ENCODE measurements at places on chromosomes 11 and 22. TPM values are rescaled to one million over a fixed set of nuclear protein-coding genes. Genes with fewer than 3 reads are reported as not detected.
A peak's percentile ranks its signal among the peaks of the same experiment; 100 is the strongest.

GRCh38 chr11:35006389-35007128 is 90.1 kb downstream of the PDHX start:
- no peak for DNase-seq

GRCh38 chr11:74702383-74703007 is 28.7 kb downstream of the CHRDL2 start:
- DNase-seq, result peak; percentile 61

DNA sequence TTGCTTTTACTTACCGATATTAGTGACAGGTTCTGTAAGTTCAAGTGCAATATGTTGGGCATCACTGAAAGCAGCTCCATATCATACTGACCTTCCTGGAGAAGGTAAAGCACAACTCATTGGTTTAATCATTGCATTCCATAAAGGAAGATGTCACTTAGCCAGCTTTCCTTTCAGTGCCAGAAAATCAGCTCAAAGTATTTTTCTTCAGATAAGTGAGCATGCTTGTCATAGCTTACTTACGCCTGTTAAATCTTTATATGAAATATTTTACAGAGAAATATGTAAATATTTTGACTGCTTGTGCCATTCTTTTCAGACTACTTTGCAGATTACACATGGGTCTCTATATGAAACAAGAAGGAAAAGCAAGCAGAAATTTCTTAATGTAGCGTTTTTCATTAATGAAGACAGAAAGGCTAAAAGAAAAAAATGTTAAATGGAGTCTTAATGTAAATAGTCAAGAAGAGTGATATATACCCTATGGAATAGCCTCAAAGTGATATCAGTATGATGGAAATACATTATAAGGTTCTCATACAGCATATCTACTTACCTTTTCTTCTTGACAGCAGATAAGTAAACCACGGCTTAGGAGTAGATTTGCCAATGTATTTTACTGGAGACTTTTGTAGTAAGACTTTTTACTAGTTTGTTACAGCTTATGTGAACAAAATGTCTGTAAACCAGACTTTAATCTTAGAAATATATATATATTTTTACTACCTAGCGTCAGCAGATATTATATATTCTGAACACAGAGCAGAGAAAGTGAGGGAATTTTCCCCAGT is 649.7 kb downstream of the METTL15 start:
- DNase-seq, result no peak

RTN4R gene
- total RNA-seq, result 1.4 TPM

DNA sequence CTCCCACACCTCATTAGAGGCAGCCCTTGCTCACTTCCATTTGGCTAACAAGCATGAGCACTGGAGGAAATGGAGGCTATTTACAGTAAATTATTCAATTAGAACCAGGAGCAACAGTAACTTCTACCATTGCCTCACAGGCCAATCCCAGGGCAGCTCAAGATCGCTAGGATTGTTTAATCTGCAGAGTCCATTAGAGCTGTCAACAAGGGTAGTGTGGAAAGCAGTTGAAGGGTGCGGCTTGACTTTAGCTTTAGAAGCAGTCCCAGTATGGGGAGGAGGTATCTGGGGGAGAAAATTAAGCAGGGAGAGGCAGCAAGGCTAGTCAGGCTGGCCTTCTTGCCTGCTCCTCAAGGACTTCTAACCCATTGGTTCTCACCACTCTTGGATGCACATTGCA is 38.3 kb upstream of the CYP2R1 start:
- DNase-seq, result no peak

CYP2R1 gene
- 7.8 TPM for total RNA-seq

RASD2 gene
- total RNA-seq, result 2.7 TPM

DNA sequence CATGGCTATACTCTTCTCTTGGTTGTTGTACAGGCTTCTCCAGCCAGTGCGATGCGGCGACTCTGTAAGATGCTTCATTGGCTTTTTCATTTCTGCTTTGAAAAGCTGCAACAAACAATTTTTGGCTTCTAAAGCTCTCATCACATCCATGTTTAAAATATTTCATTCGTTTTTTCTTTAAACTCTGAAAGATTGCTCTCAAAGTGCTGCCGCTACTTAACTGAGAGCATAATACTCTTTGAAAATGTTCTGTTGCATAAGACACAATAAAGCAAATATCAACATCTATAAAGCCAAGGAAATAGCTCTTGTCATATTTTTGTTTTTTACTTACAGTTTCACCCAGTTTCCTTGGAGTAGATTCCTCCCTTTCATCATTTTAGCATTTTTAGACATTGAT is 468.3 kb downstream of the TBC1D22A start:
- DNase-seq, result no peak

DNA sequence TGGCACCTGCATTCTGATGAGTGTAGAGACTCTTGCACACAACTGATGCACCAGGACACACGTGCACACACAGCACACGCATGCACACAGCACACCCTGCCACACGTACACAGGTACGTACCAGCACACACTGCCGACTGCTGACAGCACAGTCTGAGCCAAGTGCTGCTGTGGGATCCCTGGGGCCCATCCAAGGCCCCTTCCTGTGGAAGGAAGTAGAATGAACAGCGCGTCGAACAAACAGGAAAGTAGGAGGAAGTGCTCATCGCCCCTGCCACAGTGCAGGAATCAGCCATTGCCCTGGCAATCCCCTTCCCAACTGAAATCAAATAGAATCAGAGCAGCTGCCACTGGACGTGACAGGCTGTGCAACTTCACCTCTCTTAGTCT is 57.9 kb downstream of the CD82 start:
- DNase-seq, result no peak

DNA sequence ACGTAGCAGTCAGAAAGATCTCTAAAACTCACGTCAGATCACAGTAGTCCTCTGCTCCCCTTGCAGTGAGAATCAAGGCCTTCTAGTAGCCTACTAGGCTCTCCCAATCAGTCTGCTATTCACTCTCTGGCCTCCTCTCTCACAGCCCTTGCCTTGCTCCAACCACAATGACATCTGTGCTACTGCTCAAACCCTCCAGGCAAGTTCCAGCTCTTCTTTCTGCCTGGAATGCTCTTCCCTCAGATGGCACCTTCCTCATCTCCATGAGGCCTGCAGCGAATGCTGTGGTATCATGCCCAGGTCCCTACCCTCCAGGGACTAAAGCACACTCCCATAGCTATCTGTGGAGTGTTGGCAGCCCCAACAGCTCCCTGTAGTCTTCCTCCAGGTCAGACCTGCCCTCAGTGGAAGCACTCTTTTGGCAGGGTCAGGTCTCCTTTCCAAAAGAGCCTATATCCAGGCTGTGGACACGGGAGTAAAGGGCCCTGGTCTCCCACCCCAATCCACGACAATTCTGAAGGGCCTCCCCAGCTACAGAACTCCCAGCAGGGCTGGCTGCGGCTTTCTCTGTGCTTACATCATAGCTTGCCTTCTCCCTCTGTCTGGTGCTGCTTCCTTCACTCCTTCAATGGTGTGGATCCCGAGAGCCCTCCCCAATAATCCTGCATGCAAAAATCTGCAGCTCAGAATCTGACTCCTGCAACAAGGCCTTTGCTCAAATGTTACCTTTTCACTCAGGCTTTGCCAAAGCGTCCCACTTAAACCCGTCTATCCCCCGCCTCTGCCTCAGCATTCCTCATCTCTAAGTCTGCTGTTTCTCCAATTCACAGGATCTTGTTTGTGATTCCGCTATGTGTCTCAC is 8.9 kb downstream of the HIRA start:
- DNase-seq, result no peak

TRPM5 gene
- not detected for total RNA-seq

- DNase-seq, result no peak
These were observed 2.1 kb downstream of the NECTIN1 start for GRCh38 chr11:119726585-119727522.

ST14 gene
- total RNA-seq, result 2.9 TPM

GRCh38 chr11:111975076-111975806 is 38.1 kb downstream of the DIXDC1 start:
- DNase-seq, result no peak

DNA sequence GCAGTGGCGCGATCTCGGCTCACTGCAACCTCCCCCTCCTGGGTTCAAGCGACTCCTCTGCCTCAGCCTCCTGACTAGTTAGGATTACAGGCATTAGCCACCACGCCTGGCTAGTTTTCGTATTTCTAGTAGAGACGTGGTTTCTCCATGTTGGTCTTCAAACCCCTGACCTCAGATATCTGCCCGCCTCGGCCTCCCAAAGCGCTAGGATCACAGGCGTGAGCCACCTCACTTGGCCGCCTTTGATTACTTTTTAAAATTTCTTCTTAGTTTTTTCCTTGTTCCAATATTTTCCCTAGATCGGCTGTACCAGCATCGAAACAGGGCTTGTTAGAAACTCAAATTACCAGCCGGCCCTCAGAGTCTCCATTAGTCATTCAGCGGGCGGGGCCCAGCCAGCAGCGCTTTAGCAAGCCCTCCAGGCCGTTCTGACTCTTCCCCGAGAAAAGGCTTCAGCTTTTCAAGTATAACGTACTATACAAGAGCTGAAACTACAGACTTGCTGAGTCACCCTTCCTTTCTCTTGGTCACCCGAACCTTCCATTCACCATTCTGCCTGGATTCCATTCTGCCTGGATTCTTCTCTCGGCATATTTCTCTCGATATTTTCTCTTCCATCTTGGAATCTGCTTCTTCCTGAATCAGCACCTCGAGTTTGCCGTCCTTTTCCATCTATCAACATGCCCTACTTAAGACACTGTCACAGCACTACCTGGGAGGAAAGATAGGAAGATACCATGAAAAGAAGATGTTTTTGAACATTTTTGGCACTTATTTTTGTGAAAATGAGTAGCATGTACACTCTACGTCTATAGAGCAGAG is 6.7 kb upstream of the CAPRIN1 start:
- peak; percentile 32 for DNase-seq

DNA sequence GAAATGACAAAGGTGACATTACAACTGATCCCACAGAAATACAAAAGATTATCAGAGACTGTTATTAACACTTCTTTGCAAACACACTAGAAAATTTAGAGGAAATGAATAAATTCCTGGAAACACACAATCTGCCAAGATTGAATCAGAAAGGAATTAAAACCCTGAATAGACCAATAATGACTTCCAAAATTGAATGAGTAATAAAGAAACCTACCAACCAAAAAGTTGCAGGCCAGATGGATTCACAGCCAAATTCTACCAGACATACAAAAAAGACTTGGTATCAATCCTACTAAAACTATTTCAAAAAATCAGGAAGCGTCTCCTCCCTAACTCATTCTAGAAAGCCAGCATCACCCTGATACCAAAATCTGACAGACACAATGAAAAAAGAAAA is 17.2 kb downstream of the RAB38 start:
- DNase-seq, result no peak

DNA sequence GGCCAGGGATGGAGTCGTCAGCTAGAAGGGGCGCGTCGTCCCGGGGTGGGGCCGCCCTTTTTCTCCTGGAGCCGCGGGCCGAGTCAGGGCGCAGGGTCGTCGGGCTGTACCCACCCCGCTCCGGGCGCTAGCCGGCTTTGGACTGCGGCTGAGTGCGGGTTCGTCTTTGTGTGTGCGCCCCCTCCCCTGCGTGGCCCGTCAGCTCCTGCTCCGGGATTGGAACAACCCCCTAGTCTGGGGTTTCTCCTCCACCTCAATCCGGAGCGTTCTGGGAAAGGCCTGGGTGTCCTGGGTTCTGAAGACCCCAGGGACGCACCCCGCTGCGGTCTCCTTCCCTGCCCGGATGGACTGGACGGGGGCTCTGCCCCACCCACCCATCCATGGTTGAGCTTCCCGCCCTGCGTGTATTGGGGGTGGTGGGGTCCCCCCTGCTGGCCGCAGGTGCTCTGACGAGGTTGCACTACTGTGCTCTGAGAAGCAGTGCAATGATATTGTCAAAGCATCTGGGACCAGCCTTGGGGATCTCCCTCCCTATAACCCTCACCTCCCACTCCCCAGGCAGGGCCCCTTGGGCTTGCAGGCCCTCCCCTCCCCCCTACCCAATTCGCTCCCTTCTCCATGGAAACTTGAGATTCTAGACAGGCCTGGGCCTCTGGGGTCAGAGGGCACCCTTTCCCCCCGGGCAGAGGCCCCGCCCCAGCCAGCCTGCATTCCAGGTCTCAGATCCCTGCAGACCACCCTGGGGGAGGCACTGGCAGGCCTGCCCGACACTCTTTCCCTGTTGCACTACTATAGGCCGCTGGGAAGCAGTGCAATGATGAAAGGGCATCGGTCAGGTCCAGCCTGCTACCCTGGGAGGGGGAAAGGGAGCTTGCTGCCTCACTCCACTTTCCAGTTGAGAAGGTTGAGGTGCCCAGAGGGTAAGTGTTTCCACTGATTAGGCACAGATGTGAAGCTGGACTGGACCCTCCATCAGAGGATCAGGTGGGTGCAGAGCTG is 10.7 kb downstream of the SDF2L1 start:
- DNase-seq, result no peak

GRCh38 chr22:38317995-38318715 is 922 bp upstream of the CSNK1E start:
- DNase-seq, result peak; percentile 86

DNA sequence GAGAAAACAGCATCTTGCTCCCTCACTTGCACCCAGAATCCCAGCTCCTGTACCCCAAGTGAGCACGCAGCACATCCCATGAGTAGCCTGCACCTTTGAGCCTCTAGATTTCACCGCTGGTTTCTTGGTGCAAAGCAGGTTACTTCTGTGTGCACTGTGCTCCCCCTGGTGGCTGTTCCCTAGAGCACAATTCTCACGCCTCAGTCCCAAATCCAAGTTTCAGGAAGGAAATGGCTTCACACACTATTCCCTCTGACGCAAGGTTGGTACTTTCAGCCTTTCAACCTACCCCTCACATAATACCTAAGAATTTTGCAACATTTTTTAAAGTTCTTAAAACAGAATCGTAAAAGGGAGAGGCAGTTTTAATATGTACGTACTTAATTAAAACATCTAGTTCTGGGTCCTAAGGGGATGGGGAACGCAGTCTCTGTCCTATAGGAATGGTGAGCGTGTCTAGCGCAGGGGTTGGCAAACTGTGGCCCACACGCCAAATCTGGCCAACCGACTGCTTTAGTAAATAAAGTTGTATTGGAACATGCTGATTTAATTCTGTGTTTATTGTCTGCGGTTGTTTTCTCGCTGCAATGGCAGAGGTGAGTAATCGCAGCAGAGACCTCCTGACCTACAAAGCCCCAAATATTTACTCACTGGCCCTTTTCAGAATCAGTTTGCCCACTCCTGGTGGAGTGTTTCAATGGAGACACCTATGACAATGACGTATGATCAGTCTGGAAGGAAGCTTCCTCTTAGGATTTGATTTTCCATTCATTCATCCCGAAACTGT is 27.5 kb downstream of the DHCR7 start:
- no peak for DNase-seq
